Stimulated activated naive CD8-positive, alpha-beta T cell treated with anti-CD3 and anti-CD28 coated beads, Interleukin-15, Interleukin-2, amounts not matched to agents 100 U/mL and 50 U/mL, for 24 hours (primary cell): ENCODE measurements at places on chromosomes 7 and 10.

- no peak for DNase-seq
These were observed 184.6 kb downstream of the SEC23IP start for GRCh38 chr10:120076996-120077706.

DNA sequence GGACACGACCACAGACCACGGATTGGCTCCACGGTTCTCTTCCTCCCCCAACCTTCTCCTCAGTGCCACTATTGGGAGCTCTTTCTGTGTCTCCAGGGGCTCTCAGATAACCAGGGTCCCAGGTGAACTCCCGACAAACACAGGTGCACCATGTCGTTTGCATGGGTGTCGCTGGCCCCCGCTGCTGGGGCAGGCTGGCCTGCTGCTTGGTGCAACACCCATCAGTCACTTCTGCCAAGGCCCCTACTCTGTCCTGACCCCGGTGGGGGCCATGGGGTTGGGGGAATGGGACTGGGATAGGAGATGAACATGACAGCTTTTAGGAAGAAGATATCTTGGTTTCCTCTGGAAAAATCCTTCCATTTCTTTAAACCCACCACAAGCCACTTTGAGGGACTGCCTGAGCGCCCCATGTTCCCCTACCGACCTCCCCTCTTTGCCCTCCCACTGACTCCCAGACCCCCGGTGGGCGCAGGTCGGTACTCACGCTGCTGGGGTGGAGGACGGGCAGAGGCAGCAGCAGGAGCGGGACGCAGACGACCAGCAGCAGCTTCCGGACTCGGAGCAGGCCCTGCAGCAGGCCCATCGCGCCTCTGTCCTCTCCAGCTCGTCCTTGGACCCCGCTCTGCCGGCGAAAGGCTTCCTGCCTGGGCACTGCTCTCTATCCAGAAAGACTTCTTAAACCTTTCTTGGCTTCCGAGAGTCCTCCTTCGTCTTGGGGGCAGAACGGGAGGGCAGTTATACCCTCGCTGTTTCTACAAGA, 894 bp downstream of the SLC13A4 start:
- DNase-seq: no peak

- DNase-seq: no peak
These were observed 133.3 kb downstream of the PFKFB3 start for GRCh38 chr10:6336016-6336415.

DNA sequence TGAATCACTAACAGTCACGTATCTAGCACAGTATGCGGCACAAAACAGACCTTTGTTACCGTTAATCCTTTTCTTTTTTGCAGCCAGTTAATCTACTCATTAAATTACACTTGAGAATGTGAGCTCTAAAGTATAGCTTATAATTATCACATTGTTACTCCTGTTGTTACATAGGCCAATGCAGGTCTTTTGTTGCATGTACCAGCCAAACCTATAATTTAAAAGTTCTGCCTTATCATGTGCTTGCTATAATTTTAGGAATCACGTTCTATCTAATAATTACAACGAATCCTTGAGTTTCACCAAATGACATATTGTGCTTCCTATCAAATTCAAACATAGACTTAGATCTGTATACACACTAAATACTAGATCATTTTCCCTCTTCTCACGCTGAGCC, 245.1 kb downstream of the DGKI start:
- no peak for DNase-seq

GRCh38 chr7:41313171-41313570, 389.7 kb downstream of the INHBA start:
- no peak for DNase-seq

GRCh38 chr10:6134099-6134823, 45.4 kb downstream of the RBM17 start:
- no peak for DNase-seq

DNA sequence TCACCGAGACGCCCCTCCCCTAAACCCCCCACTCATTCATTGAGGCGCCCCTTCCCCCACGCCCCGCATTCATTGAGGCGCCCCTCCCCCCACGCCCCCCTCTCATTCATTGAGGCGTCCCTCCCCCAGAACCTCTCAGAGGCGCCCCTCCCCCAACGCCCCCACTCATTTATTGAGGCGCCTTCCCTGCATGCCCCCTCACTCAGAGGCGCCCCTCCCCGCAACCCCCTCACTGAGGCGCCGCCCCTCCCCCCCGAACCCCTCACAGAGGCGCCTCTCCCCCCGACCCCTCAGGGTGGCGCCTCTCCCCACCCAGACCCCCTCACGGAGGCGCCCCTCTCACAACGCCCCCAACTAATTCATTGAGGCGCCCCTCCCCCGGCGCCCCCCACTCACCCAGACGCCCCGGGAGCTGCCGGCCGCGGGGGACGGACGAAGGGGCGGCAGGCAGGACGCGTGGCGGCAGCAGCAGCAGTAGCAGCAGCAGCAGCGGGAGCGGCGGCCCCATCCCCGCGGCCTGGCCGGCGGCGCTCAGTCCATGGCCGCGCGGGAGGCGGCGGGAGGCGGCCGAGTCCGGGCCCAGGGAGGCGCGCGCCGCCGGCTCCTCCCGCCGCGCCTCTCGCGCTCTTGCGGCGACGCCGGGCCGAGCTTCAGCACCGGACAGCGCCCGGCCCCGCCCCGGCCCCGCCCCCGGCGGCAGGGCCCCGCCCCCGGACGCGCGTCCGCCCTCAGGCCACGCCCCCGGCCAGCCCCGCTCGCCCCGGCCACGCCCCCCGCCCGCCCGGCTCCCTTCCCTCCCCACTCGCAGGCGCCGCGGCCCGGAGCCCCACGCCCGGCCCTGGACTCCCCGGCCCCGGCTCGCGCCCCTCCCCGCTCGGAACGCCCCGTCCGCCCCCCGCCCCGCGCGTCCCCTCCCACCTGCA, at the start of gene PTPRN2:
Gene PTPRN2, minus strand, starts transcription at position 662 of the 923 bp plus-strand sequence.
- DNase-seq: peak; percentile 66

GRCh38 chr10:128035557-128035973, 90.7 kb downstream of the MKI67 start:
- DNase-seq: peak; percentile 79

- DNase-seq: no peak
These were observed 43.6 kb upstream of the WNT16 start for GRCh38 chr7:121285066-121285667.

DNA sequence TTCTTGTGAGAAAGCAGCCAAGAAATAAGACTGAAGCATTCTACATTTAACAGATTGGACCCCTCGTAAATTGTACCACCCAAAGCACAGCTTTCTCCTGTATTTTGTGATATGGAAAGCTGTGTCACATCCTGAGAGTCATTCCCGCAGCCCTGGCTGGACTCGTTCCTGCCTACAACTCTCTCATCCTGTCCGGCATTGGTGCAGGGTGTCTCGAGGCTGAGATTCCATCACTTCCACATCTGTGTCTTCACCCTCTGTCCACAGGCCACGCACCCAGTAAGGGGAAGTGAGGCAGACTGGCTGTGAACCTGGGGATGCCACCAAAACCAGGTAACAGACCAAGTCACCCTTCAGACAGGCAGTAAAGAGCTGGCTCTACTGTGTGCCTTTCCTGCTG, 146.2 kb upstream of the KLF6 start:
- no peak for DNase-seq

- no peak for DNase-seq
These were observed 41.3 kb upstream of the CAMK1D start for GRCh38 chr10:12308057-12308456.

DNA sequence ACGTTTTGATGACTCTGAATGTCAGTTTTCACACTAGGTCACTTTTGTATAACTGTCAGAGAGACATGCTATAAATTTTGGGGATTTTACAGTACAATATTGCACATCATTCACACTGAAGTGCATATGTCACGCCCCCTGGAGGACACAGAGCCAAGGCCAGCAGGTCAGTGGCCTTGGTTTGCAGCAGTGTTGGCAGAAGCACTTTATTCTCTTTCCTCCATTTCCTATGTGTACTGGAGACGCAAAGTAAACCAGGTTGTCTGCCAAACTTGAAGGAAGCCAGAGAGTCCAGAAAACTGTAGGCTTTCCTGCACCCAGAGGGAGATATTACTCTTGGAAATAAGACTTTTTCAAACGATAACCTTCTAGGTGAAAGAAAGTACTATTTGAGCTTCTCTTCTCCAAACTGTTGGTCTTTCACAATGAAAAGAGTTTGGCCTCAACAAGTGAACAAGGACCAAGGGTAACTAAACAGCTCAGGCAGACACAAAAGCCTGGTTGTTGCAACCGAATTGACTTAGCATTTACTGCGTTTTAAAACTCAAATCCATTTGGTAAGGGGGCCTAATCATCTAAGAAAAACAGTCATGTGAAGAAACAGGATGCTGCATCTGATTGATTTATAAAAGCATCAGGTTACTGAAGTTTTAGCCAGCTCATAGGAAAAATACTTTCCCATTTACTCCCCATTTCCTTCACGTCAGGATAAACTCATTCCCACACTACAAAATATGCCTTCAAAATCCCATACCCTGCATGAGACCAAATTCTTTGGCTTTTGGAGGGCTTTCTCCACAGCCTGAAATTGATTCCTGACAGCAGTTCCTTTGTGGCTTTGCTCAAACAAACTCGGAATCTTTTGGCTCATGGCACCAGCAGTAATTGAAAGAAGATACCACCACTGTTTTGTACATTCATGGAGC, 83.0 kb upstream of the SEC61G start:
- no peak for DNase-seq

DNA sequence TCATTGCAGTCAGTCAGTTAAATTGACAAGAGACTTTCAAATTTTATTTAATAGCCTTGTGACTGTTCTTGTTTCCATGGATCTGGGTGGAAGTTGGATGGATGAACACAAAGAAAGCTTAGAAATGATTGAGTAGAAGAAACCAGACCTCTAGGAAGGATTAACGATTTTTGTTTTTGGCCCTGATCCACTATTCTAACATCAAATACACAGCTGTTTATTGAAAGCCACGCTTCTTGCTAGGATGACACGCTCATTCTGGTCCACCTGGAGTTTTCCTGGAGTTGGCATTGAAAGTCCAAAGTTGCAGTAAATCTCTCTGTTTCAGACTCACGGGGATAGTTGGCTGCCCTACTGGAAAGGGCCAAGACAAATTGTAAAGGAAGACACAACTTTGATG, 108.4 kb downstream of the KIF20B start:
- DNase-seq: no peak

DNA sequence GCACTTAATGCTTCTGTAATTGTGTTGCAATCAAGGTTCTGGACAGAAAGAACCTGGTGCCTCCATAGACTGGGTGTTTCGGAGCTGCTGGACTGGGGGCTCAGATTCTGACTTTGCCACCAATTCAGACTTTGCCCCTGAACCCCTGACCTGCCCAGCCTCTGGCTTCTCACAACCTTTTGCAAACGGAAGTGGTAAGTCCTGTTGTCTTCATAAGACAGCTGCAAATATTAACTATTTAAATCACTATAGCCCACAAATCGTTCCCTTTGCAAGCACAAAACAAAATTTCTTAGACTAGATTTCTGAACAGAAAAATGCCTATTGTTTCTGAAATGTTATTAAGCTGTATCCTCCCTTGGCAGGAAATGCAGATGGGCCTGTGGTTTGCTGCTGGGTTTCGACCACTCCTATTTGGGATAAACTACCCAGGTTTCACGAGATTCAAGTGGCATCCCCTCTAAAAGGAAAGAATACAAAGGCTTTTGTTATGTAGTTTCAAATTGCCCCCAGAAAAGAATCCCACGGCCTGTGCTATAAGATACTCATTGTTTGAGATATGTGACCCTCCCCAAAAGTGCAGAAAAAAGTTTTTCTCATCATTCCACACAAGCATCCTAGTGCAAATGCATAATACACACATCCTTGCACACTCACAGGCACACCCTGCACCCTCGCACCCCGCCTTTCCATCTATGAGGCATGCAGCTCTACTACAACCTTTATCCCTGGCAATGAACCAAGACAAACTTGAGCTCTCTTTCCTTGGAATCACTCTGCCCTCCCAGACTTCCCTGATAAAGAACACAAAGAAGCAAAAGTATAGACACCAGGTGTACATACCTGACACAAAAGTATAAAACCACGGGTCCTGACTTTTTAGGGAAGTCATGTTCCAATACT, 209.1 kb downstream of the PRPF18 start:
- DNase-seq: no peak

GRCh38 chr7:134992626-134993179, 6.4 kb downstream of the AGBL3 start:
- peak; percentile 40 for DNase-seq

GRCh38 chr7:143050931-143051330, 1.2 kb upstream of the OR6V1 start:
- no peak for DNase-seq

DNA sequence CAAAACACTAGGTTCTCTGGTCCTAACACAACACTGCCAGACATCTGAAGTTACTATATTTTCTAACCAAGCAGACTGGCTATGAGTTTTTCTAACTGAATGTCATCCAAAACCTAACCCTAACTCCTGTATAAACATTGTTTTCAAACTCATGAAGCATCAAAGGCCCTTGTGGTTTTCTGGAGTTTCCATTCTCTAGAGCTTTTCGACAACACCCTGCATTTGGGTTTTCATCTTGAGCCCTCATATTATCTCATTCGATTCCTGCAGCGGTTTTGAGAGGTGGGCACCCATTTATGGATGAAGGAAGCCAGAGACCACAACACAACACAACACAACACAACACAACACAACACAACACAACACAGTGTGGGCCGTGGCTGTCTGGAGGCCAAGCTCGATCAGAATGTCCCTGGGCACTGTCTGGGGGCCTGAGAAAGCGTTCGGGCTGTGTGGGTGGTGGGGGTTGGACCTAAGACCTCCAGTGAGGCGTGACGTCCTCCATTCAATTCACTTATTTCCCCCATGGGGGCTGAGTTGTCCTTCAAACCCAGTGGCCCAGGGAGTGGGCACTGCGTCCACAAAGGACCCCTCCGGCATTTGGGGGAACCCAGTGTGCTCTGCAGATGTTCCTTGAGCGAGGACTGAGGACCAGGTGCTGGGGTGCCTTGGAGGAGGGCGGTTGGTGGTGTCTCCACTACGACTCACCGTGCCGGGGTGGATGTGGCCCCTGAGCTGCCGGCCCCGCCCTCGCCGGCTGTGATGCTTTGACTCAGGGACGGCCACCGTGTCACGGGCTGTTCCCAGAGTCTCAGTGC, 490.4 kb downstream of the DNAJB6 start:
- DNase-seq: peak; percentile 9

GRCh38 chr7:133165529-133165928, 83.6 kb upstream of the CHCHD3 start:
- DNase-seq: no peak

- DNase-seq: no peak
These were observed 115.5 kb upstream of the GPR26 start for GRCh38 chr10:123550675-123551096.

GRCh38 chr7:73870041-73870492, 9.1 kb downstream of the TMEM270 start:
- DNase-seq: no peak

DNA sequence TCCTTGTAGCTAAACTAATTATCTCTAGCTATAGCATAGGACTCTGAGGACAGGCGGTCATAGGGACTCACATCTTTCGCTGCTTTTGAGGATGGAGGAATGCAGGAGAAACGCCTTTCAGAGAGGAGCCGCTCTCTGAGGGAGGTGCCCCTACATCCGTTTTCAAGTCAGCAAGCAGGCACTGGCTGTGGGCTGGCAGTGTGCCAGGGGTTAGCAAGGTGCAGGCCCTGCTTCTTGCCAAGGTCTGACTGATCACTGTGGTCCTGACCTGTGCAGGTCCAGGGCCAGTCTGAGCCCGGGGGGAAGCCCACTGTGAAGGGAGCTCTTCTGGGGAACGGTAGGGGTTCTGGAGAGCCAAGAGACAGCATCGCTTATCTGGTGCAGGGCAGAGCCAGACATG, 89.4 kb downstream of the SH3PXD2A start:
- peak; percentile 73 for DNase-seq
